ENCODE measurements at places on chromosomes 3 and 15. TPM values are rescaled to one million over a fixed set of nuclear protein-coding genes. Genes with fewer than 3 reads are reported as not detected.

SMCO1 gene
- total RNA-seq, result not detected

RASGRP1 gene
- 0.13 TPM for total RNA-seq

ARL14 gene
- not detected for total RNA-seq

KIF15 gene
- 2.9 TPM for total RNA-seq

HAPLN3 gene
- 64.8 TPM for total RNA-seq

MCF2L2 gene
- 0.26 TPM for total RNA-seq

Data from dermis microvascular lymphatic vessel endothelial cell (primary cell).